ENCODE measurements at places on chromosomes 16 and 17.

DNA sequence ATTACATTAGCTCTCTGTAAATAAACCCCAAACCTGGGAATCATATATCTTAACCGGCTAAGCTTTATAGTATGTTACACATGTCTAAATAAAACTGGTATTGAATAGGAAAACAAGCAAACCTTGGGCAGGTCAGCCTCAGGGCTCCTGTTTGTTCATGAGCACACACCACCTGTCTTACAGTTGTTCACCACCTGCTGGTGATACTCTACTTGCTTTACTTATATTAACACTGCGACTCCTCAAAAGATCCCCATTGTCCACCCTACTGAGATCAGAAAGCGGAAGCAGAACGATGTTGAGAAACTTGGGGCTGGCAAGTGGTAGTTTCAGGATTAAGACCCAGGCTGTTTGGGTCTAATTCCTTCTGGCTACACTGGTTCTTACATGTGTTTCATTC lies 16.4 kb downstream of the CDH13 start:
- DNase-seq, result no peak

- DNase-seq, result peak; percentile 81
Measured at GRCh38 chr16:4679850-4680636, 13.3 kb upstream of the NUDT16L1 start.

- peak; percentile 42 for DNase-seq
Measured at GRCh38 chr16:31487071-31487719, 4.3 kb downstream of the SLC5A2 start.

- no peak for DNase-seq
Measured at GRCh38 chr17:43517161-43517560, 29.0 kb downstream of the ETV4 start.

- no peak for DNase-seq
Measured at GRCh38 chr16:73321853-73322252, 273.9 kb upstream of the ZFHX3 start.

DNA sequence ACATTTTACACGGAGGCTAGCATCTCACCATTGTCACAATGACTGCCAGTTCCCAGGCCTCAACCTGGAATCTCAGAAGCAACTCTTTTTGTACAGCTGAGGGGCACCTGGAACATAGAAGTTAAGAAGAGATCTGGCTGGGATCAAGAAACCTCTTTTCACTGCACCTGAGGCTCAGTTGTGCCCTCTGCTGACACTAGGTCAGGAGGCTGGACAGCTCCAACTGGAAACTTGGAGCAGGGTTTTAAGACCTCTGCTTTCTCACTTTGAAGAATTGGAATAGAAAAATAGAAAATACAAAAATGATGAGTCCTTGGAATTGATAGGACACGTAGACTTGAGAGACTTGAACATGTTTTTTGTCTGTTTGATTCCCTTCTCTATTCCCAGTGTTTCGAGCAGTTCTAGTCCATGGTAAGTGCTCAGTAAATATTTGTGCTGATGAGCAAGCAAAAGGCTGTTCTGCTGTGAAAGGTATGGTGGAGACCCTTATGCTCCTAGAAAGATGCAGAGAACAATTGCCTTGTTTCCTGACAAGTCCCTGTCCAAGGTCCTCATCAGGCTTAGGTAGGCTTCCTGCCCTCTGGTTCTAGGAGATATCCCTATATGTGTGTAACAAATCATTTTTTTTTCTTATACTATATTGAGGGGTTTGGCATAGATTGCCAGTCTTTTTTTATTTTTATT lies 13.6 kb upstream of the PPM1D start:
- DNase-seq, result peak; percentile 12

GRCh38 chr16:86585821-86586611 lies 7.7 kb downstream of the FOXL1 start:
- DNase-seq, result no peak

- DNase-seq, result no peak
Measured at GRCh38 chr17:9101356-9101755, 80.0 kb downstream of the NTN1 start.

GRCh38 chr16:29313559-29314048 lies 92.9 kb downstream of the NPIPB11 start:
- no peak for DNase-seq
